ENCODE measurements at places on chromosomes 5 and 9. TPM values are rescaled to one million over a fixed set of nuclear protein-coding genes. Genes with fewer than 3 reads are reported as not detected.
A peak's percentile ranks its signal among the peaks of the same experiment; 100 is the strongest.

DNA sequence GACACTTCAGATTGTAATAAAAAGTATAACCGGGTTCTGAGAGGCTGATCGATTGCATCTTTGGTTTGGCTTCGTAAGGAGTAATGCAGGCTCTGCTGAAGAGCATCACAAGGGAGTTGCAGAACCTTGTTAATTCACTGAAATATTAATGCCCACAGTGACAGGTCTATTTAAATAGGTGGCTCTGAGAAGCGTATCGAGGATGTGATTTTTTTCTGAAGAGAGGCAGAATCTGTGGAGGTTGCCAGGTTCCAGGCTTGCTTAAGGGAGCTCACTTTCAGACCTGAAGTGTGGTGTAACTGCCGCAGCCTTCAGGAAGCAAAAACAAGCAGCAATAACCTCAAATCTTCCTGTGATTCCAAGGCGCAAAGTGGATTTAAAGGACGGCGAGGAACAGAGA, 80.3 kb downstream of the ANKRD33B start:
- no peak for DNase-seq

RASGRF2 gene
- total RNA-seq = 2.6 TPM

DNA sequence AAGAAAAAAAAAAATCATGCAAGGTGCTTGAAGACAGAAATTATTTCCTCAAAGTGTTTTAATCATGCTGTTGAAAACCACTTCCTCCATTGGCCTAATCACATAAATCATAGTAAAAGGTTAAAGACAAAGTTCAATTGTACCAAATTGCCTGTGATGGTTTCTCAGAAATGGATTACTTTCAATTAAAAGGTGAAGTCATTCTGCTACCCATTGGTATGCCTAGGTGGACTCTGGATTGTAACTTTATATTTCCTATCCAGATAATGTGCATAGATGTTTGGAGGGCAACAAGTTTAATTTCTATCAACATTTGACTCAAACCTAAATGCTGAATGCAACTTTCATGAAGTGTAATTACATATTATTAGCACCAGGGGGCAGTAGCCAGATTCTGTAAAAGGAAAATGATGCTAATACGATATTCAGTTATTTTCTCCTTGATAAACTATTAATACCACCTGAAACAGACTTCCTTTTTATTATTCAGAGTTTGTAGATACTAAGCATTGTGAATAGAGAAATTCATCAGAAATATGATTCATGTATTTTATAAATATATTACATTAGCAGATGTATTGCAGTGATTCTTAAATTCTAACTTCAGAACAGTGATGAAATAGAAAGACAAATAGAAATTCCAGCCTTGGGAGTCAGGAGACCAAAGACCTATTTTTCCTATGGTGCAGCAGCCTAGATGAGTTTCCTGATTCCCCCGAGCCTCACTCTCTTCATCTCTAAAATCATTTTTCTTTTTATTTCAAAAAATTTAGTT, 148.2 kb downstream of the CAAP1 start:
- no peak for DNase-seq

PCDHB16 gene
- total RNA-seq = under 0.01 TPM

GRCh38 chr9:90774682-90775081, 26.9 kb upstream of the SYK start:
- no peak for DNase-seq

LRRC14B gene
- total RNA-seq = not detected

GRCh38 chr9:70412832-70413463, 1.5 kb downstream of the KLF9 start:
- DNase-seq = no peak

GRCh38 chr5:177456976-177457851, 10.6 kb downstream of the PRR7 start:
- DNase-seq = peak; percentile 75

DNA sequence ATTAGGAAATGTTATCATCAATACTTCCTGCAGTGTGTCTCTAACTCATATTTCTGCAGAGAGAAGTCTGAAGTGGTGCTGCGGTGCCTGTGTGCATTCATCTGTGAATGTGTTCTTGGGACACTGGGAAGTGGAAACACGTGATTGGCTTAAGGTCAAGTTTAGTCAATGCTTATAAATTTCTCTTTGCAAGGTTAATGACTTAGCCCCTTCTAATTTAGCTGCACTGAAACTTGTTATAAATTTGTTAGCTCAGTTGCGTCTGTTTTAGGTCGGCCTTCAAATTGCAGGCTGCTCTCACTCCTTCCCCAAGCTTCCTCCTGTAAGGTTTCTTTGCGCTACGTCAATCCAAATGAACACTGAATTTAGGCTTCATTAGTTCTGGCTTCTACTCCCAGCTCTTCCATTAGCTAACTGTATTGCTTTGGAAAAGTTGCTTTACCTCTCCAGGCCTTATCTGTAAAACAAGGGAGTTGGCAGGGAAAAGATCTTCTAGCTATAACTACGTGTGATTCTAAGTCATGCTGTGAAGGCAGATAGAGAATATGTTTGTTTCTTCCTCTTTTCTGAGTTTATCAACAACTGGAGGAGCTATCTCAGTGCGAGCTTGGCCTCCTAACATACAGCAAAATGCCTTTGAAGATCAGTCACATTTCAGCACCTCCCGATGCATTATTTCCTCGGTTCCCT, 341.8 kb downstream of the NFIB start:
- DNase-seq = peak; percentile 50

GRCh38 chr5:102863058-102863457, 108.0 kb downstream of the PAM start:
- DNase-seq = no peak

DNA sequence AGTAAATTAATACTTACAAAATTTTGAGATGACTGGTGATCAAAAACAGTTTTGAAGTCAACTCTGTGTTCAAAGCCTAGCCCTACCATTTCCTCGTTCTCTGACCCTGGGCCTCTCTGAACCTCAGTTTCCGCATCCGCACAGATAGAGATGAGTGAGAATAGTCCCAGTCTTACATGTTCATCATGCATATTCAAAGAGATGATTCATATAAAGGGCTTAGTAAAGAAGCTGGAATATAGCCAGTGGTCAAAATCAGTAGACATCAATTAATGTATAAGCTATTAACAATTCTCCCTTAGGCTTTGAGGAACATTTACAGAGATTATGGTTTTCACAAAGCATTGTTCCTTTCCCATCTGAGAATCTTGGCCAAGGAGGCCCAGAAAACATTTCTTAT, 250.6 kb downstream of the SPOCK1 start:
- peak; percentile 63 for DNase-seq

POLR1E gene
- total RNA-seq = 44.1 TPM
